Activated T-cell treated with anti-CD3 and anti-CD28 coated beads, Interleukin-2, amount 50 U/mL, for 72 hours (primary cell): ENCODE measurements at places on chromosomes 1 and 21.

DNA sequence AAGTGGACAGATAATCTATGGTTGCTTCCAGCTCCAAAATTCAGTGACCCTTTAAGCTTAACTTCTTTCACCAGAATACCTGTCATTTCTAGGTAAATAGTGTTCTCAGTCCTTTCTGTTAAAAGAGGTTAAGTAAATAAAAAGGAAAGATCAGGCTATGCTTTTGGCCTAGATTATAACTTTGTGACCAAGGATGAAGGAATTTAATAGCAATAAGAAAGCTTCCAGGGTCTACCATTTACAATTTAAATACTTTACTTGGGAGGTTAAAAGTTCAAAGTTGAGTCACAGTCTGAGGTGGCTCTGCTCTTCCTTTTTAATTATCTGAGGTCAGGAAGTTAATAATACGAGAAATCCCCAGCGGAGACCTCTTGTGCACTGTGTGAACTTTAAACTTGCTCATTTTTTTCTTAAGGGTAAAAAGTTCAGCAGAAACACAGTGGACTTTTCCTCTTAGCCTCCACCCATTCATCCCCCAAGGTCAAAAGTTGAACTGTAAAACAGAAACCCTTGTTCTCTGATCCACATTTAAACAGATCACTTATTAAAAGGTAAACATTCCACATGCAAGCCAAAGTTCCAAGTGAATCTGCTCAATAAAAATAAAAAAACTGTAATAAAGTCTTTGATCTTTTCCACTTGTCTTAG lies 187.1 kb downstream of the NRIP1 start:
- DNase-seq = no peak

DNA sequence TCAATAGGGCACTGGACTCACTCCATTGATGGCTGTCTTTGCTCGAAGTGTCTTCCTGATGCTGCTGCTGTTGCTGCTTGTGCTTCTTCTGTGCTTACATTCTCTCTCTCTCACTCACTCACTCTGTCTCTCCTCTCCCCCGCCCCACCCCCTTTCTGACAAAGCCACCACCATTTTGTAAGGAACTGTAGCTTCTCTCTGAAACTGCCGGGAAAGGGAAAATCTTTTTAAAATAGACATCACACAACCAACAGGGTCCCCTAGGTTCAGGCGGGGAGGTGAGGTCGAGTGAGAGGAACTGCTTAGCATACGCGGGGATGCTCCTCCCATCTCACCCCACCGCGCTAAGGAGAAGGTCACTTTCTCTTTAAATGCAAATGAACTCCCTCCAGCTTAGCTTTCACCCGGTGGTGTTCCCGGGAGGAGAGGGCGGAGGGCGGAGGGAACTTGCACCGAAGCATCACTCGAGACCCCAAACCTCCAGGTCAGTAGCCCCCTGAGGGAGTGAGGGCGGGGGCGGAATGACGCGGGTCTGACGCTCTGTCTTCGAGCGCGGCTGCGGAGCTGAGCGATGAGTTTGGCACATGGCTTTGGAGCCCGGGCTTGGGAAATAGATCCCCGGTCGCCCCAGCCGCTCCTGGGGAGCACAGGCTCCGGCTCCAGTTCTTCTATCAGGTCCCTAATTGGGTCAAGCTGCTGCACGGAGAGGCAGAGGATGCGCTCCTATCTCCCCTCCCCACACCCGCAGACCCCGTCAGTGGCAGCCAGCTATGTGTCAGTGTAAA lies at the start of gene CCDC28B:
TSS of gene CCDC28B (plus strand) at position 370 of the 785 bp plus-strand sequence. CDS start 1,341 bp downstream, outside the sequence.
- peak; percentile 45 for DNase-seq

DNA sequence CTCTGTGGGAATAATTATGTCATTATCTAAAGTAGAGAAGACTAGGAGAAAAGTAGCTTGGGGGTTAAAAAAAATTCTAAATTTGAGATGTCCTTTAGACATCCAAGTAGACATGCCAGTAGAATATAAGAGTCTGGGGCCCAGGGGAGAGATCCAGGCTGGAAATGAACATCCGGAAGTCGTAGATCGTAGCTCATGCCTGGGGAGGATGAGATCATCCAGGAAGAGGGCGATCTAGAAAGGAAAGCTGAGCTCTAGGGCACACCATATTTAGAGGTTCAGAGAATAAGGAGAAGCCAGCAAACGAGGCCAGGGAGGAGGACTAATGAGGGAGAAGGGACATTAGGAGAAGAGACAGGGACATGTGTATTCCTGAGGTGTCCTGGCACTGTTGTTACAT lies 12.2 kb downstream of the NGF start:
- no peak for DNase-seq

- DNase-seq = no peak
These were observed 18.9 kb downstream of the CTNNBIP1 start for GRCh38 chr1:9891207-9891606.

GRCh38 chr1:167663002-167663772 lies 33.2 kb downstream of the RCSD1 start:
- DNase-seq = no peak

DNA sequence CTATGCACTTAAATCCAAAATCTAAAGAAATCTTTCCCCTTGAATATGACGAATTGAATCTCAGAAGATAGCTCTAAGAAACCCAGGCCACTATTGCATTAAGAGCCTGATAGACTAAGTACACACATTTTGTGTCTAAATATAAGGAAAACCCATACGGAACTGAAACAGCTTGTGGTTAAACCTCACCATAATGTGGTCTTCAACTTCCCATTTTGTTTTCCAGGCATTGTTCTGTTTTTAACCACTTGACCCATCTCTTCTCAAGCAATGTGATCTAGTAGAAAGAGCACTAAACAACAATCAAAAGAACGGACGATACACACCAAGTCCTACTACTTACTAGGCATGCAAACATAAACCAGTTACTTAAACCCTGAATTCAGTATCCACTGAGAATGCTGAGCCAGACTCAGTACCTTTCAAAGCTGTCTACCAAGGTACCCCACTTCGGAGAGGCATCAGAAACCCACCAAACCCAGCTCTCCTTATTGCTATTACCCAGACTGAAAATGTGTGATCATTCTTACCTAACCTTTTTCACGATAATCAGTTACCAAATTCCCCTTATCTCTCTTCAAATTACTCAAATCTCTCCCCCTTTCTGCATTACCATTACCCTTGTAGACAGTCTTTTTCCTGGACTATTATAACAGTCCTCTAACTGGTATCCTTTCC lies 12.8 kb downstream of the OTUD7B start:
- DNase-seq = peak; percentile 53

- no peak for DNase-seq
These were observed 32.1 kb upstream of the CCDC190 start for GRCh38 chr1:162892906-162893611.

DNA sequence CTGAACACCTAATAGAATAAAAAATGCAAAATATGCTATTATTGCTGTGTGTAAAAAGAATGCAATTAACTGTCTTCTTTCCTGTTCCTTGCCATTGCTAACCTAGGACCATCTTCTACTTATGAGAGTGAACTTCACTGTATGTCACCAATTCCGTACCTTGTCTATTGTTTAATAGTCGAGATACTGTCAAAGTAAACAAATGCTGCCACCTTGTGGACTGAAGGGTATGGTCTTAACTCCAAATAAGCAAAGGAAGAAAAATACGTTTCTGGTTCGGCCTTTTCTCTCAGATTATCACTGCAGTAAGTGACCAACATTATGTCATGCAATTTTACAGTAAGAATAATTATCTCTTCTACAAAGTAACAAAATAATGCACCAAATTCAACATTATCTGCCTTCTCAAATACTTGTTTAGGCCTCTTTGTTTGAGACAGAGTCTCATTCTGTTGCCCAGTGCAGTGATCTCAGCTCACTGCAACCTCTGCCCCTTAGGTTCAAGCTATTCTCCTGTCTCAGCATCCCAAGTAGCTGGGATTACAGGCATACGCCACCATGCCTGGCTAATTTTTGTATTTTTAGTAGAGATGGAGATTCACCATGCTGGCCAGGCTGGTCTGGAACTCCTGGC lies 133.4 kb downstream of the COP1 start:
- DNase-seq = peak; percentile 35

DNA sequence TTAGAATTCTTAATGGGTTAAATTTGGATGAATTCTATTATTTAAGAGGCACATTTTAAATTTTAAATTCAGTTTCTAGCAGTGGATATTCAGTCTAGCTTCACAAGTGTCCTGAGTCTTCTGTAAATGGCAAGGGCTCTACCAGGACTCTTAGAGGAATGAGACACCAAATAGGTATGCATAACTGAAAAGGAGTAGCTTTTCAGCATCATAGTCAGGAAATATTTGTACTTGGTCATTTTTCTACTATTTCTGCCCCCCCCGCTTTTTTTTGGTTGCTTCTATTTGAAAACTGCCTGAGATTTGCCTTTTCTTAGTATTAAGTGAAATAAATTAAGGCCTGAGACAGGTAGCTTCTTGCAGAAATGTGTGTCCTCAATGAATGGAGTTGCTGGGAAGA lies 80.2 kb downstream of the MAST2 start:
- no peak for DNase-seq

DNA sequence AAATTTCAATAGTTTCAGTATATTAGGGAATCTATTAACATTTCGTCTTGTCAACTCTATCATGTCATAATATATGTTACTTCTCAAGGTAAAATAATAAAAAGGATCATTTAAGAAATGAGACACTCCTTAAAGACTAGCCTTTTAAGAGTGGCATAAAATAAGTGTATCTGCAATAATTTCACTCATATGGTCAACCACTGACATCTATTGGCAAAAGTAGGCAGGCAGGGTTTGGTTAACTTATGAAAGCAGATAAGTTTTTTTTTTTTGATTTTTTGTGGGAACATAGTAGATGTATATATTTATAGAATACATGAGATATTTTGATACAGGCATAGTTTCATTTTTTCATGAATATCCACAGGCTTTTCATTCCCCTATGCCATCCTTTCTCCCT lies 5.5 kb upstream of the RGS21 start:
- DNase-seq = no peak

DNA sequence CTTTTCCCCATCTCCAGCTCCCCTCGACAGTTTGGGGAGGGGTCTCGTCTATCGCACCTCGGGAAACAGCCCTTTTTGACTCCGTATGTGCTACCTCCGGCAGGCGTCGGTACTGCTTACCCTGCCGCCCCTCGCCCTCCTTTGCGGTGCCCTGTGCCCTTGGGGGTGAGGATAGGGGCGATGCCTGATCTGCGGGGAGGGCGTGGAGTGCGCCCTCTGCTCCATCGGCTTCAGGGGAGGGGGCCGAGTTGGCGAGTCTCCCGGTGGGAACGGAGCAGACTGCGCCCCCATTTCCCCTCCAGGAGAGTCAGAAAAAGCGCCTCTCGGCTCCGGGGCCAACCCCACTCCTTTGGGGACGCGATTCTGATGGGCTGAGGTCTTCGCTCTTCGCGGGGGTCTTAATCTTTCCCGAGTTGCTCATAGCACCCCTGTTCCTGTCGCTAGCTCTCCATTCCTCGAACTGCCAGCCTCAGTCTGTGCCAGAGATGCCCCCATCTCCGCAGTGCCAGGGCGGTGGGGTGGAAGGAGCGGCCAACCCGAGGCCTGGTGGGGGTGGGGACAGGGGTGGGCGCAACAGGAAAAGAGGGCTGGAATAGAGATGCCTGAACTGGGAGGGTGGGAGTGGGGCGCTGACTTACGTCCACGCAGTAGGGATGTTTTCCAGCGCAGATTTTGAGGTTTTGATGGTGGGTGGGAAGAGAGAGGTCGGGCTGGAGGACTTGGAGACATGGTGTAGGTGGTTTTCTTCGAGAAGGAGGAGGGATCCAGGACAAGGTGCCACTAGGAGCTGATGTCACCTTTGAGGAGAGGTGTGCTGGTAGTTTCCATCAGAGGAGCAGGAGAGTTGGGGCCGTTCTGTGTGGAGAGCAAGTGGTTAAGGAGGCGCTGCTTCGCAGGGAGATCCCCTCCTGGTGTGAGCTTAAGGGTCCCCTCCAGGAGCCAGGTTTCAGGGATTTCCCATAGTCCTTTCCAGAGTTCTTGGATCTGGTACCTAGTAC lies 674 bp downstream of the PPFIA4 start:
- no peak for DNase-seq

GRCh38 chr1:14852291-14852690 lies 253.8 kb downstream of the KAZN start:
- no peak for DNase-seq

DNA sequence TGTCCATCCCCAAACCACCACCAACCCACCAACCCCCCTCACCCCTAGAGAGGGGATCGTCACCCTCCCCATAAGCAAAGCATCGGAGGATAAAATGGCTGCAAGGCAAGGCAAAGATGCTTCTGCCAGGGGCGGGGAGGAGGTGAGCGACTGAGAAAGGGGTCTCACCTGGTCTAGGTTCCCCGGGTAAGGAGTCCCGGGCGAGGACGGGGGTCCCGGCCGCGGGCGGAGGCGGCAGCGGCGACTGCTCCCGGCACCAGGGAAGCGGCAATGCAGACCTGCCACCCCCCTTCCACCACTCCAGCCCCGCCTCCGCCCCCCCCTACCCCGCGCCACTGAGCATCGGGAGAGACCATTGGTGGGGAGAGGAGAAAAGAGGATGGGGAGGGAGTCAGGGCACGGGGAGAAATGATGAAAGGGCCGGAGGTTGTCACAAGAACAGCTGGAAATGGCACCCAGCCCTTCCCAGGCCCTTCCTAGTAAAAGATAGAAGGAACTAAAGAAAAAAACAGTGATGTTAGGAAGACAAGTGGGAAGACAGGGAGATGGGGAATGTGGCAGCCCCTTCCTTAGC lies at the start of gene SV2A:
TSS of gene SV2A (minus strand) at position 274 of the 574 bp plus-strand sequence. CDS start 4,004 bp downstream, outside the sequence.
- DNase-seq = peak; percentile 49

DNA sequence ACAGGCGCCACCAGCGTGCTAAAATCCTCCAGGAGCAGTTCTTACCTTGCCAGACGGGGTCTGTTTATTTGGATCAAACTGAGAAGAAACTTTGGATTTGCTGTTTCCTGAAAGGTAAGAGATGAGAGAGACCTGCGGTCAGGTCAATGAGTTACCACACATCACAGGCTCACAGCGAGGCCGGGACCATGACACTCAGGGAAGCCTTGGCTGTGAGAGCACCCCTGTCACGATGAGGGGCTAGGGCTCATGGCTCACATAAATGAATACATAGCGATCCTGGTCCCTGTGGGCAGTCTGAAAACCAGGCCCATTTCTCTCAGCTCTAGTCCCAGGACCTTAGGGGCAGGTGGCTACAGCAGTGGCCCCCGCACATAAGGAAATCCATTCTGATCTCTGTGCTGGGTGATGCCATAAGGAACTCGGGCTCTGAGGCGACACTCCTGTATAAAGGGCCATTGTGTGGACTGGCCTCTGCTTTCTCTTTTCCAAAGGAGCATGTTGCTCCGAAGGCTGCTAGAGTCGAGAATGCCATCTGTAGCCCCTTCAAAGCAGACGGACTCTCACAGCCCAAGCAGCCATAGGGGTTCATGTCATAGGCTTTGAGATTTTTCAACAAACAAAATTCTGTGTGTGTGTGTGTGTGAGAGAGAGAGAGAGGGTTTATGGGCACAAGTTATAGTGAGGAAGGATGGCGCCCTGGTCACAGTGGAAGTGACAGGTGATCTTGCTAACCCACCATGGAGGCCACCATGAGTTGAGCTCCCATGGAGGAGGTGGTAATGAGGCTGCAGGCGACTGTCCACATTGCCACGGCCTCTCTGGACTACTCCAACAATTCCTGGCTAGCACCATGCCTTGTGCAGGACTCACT lies 9.0 kb upstream of the SRM start:
- DNase-seq = no peak

DNA sequence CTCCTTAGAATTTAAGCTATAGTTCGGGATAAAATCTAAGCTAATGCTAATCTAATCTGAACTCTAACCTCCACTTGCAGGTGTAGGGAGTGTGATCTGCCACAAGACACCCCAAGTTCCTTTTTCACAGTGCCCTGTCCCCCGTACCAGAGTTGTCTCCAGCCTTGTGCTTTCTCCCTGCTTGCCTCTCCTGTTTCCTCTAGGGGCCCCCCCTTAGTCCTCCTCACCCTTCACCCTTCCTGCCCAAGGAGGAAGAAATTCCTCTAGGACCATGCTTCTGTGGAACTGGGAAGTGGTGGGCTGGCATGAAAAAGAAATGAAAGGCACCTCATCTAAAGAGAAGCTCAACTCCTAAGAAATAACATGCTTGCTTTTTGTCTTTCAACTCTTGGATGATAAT lies 50.2 kb upstream of the BCL9 start:
- DNase-seq = no peak
